ENCODE measurements at places on chromosomes 11 and 22. TPM values are rescaled to one million over a fixed set of nuclear protein-coding genes. Genes with fewer than 3 reads are reported as not detected.

The SLC6A5 gene
- polyA plus RNA-seq = not detected

- DNase-seq = no peak
Measured at GRCh38 chr11:18365741-18366140, 28.6 kb upstream of the LDHA start.

- no peak for DNase-seq
Measured at GRCh38 chr22:22245935-22246525, 1.4 kb downstream of the VPREB1 start.

DNA sequence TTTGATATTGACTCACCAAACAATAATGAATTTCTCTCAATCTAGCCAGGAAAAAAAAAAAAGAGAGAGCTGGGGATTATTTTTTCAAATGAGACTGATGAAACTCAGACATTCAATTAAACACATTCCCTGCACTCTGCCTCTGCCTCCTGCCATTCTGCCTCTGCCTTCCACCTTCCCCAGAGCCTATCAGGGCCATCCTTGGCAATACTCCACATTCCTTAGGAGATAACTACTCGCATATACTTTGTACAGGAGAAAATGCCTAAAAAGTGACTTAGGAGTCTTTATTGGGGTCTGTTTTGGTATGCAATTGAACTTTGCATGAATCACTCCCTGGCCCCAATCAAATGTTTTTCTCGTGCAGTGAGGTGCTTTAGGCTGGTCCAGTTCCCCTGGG, 246.6 kb upstream of the PLET1 start:
- DNase-seq = no peak

DNA sequence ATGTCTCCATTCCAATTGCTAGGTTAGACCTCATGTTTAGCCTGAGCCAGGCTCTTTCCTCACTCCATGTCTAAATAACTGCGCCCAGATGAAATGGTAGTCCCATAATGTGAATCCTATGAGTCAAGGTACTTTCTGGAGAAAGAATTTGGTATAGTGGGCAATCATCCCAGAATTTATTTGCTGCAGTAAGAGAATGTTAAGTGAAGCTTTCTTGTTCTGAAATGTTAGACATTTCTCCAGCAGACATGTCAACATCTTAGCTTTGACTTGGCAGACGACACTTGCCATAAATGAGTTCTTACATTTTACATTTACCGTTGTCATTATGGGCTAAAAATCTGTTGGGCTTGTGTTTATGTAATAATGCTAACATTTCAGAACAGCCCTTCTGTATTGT, 165.2 kb downstream of the PGR start:
- no peak for DNase-seq

The DLG2 gene
- polyA plus RNA-seq = 5.1 TPM

The PHETA2 gene
- polyA plus RNA-seq = 12.7 TPM

- DNase-seq = no peak
Measured at GRCh38 chr11:10305262-10305963, 540 bp downstream of the ADM start.

The CBLIF gene
- polyA plus RNA-seq = not detected

- DNase-seq = no peak
Measured at GRCh38 chr11:9639099-9639498, 24.8 kb upstream of the SWAP70 start.

The C11orf87 gene
- polyA plus RNA-seq = 0.04 TPM

The PKDREJ gene
- 0.37 TPM for polyA plus RNA-seq

DNA sequence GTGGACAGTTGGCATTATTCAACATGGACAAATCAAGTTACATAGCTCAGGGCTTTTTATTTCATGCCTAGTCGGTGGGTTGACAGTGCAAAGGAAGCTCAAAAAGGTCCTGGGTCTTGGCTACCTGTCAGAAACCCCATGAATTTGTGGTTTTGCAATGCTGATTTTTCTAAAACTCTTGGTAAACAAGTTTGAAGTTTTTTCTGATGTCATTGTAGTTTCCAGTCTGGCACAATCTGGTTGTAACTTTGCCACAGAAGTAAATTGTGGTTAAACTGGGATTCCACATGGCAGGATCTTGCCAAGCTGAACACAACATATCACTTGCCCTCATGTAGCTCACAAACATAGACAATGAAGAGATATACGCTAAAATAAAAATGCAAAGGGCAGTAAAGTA, 100.8 kb downstream of the EHF start:
- no peak for DNase-seq
